Fibroblast of pulmonary artery (primary cell): ENCODE measurements at places on chromosomes 12 and 14.

DNA sequence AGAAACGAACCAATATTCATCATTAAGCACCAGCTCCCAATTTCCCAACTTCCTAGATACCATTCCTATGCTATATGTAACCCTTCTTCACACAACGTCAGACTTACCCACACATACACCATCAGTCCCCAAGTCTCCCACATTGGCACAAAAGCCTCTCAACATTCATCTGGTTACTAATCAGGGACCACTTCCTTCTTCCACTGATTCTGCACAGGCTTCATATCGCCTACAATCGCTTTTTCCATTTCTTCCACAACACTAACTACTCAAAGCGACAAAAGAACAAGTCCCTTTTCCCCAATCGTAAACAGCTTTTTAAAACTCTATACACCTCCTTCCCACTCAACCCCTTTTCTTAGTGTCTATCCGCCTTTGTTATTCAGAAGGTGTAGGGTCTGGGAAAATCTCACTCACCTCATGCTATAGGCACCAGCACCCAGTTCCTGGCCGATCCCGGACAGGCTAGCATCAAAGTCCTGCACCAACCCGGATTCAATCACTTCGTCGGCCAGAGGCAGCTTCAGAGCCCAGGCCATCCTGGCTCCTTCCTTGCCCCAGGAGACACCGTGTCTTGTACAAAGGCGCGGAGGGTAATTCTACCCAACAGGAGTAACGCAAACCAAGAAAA lies 936 bp downstream of the TFCP2 start:
- peak; percentile 25 for DNase-seq

GRCh38 chr14:64556526-64556925 lies 6.8 kb downstream of the PPP1R36 start:
- peak; percentile 89 for DNase-seq

DNA sequence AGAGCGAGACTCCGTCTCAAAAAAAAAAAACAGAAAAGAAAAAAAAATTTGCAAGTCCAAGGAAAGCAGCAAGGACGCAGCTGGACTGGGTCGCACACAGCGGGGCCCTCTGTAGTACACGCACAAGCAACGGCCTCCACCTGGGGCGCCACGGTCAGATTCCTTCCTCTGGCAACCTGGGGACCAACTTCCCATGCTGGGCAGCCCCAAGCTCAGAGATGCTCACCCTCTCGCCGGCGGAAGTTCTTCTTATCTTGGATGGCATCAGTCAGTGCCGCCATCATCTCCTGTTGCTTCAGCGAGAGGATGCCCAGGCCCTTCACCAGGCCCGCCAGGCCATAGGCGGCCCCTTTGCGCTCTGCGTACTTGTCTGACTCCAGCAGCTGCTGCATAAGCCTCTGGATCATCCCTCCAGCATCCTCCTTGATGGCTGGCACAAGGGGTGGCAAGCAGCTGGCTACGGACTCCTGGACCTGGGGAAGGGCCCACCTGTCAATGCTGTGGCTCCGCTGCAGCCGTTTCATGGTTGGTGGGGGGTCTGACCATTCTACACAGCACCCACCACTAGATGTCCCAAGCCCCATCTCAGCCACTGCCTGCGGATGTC lies 34.5 kb upstream of the RAB35 start:
- DNase-seq = no peak

DNA sequence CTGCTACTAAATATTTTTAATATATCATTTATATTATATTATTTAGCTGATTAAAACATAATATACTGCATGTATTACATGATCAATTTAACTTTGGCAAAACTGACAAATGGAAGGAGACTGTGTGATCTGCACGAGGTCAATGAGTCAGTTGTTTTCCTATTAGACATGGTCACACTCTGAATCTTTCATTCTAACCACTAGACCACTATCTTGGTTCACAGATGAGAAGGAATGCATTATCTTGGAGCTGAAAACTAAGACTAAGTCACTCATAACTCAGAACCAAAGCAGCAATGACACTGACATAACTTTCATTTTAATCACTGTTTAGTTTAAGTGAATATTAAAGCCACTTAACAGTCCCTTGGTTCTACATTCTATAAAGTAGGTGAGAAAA lies 37.4 kb downstream of the GNPTAB start:
- DNase-seq = peak; percentile 54

DNA sequence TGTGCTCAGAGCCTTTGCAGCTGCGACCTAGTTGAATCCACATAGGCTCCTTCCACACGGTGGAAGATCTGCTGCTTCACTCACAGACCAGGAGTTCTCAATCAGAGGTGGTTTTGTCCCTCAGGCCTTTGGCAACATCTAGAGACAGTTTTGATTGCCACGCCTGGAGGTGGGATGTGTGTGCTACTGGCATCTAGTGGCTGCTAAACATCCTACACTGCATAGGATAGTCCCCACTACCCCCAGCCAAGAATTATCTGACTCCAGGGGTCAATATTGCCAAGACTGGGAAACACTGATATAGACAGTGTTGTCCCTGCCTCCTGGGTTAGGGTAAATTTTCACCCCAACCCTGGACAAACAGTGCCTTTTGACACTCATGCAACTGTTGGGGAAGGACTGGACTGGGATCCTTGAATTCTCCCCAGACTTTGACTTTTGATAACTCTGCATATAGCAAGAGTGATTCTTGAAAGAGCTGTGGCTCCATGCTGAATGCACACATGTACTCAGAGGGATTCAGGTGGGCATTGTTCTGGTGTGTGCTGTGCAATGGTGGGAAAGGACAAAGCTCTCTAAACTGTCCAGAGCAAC lies 39.8 kb downstream of the BAZ2A start:
- peak; percentile 50 for DNase-seq

DNA sequence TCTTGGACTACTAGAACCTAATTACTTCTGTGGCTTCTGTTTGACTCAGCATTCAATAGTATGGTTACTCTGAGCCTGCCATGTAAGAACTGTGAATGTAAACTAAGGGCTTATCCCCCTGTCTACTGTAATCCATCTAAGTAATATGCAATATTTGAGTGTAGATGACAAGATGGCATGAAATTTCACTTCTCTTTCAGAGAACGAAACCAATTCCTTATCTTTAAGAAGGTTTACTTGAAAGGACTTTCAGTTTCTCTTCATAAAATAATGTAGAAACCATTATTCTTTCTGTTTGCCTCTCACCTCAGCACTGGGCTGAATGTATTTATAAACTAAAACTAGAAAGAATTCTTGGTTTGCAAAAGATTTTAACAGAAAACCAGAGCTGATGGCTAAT lies 60.4 kb upstream of the ARID2 start:
- no peak for DNase-seq

DNA sequence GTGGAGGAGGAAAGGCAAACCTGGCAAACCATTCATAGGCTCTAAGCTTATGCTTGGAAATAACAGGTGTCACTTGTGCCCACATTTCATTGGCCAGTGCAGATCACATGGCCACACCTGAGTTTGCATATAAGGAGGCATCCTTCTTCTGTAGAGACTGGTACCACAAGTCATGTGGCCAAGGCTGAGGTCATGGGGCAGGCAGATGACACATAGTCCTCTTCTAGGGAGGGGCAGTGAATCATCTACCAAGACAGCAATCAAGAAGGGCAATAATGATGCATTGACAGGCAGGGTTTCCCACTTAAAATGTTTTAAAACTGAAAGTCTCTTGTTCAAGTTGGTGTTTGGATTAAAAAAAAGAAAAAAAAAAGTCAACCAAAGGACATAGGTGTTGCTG lies 77.3 kb downstream of the DAAM1 start:
- DNase-seq = no peak

- no peak for DNase-seq
Observed at GRCh38 chr14:82045339-82045738, 511.7 kb upstream of the SEL1L start.

- DNase-seq = no peak
Observed at GRCh38 chr12:21379218-21379617, 6.5 kb downstream of the IAPP start.

GRCh38 chr14:36647824-36648753 lies 13.6 kb upstream of the PAX9 start:
- peak; percentile 14 for DNase-seq

DNA sequence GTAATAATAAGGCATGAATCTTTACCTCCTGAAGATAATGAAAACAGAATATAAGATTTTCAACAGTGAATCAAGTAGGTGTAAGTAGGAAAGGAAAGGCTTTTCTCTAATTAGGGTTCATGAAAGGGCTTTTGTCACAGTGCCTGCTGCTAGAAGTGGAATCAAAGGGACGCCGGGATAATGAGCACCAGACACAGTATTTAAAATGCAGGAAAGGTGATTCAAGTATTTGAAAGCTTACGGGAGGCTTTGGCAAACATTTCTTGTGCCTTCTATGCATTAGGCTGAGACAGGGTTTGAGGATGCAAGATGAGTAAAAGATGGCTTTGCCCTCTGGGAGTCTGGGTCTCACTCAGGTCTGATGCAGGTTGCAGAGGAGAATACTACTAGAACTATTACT lies 70.5 kb upstream of the ANO4 start:
- DNase-seq = no peak

GRCh38 chr12:68631227-68631626 lies 20.5 kb downstream of the RAP1B start:
- DNase-seq = no peak

DNA sequence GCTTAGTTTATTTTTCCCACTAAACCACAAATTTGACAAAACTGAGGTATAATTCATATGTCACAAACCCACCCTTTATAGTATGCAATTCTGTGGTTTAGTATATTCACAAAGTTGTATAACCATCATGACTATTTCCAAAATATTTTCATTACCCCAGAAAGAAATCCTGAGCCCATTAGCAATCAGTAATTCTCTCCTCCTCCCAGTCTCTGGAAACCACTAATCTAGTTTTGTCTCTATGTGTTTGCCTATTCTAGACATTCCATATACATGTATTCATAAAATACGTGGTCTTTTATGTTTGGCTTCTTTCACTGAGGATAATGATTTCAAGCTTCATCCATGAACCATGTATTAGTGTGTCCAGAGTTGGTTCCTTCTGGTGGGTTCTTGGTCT lies 267.6 kb downstream of the AEBP2 start:
- no peak for DNase-seq

DNA sequence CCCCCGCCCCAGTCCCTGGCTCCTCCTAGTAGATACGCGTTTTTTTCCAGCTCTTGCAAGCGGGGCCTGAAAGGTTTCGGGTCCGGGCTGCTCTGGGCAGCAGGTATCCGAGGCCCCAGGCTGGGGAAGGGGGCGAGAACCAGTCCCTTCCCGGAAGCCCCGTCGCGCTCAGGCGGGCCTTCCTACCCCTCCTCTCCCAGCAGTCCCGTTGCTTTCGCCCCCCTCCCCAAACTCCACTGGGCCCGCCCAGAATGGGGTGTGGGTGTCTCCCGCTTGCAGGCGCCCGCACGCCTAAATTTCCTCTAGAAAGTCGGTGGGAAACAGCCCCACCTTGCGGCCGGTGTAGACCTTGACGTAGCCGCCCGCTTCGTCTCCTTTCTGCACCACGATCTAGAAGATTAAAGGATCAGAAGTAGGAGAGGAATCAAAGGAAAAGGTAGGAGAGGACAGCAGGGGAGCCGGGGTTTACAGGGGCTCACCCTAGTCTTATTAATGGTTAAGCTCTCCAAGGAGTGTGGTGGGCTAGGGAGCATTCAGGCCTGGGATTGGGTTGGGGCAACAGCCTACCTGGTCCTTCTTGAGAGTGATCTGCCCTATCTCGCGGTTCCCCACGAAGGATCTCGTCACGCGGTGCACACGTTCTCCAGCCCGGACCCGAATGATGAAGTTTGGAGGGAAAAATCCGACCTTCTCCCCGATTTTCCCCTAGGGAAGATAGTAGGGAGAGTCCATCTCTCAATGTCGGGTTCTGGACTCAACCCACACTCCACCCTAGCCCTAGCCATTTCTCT lies 7.3 kb downstream of the STAC3 start:
- DNase-seq = peak; percentile 74

DNA sequence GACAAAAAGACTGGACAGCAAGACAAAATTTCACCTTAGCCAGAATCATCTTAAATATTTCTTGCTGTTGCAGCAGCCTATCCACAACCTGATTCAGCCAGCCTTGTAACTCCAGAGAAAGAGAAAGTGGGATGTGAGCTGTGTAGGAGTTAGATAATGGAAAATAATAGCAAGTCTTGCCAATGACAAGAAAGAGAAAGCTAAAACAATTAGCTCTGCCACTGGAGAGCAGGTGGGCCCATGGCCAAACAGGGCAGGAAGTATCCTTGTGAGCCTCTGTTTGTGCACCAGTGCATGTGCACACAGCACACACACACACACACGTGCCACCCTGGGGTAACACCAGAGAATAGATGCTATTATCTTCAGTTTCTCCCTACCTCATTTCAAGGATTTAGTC lies 106.0 kb upstream of the CCDC196 start:
- peak; percentile 45 for DNase-seq

- no peak for DNase-seq
Observed at GRCh38 chr14:104321088-104321801, 182.9 kb downstream of the KIF26A start.

DNA sequence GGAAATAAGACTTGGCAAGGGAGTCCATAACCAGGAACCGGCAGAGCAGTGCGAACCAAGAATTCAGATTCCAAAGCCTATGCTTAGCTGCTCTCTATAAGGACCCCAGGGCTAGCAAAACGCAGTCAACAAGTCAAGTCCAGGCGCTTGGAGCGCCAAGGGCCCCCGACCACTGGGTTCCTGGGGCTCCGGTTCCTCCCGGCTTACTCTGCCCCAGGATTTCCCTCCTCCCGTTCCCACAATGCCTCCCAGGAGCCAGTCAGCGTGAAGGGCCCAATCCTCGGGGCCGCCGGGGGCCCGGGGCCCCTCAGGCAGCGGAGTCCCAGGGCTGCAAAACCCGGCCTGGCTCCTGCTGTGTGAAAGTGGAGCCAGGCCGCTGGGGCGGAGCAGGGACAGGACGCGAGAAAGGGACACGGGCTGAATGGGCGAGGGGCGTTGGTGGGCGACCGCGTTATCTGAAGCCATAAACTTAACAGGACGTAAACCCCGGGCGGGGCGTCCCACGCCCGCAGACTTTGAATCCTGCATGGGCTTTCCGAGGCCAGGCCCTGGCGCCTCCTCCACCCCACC lies 1.5 kb downstream of the KRT8 start:
- DNase-seq = peak; percentile 82

DNA sequence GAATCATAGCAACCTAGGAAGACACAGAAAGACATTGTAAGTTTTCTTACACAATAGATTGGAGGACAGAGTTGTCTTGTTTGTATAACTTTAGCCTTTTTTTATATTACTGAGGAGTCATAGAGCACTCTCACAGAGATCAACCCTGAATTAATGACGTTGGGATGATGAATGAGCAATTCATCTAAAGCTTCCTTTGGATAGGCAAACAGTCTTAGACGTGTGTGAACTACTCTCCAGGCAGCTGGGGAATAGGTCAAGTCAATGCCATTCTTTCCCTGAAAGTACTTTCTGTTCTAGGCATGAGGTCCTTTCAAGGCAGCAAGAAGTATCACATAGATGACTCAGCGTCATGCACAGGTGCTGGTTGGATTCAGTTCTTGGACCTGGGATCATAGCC lies 369.1 kb upstream of the NOVA1 start:
- DNase-seq = peak; percentile 51

- DNase-seq = peak; percentile 91
Observed at GRCh38 chr12:116406529-116406928, 129.0 kb upstream of the MED13L start.
